ENCODE measurements at places on chromosomes 7 and 10.

GRCh38 chr10:102382871-102383270 is 12.6 kb upstream of the NFKB2 start:
- no peak for DNase-seq

DNA sequence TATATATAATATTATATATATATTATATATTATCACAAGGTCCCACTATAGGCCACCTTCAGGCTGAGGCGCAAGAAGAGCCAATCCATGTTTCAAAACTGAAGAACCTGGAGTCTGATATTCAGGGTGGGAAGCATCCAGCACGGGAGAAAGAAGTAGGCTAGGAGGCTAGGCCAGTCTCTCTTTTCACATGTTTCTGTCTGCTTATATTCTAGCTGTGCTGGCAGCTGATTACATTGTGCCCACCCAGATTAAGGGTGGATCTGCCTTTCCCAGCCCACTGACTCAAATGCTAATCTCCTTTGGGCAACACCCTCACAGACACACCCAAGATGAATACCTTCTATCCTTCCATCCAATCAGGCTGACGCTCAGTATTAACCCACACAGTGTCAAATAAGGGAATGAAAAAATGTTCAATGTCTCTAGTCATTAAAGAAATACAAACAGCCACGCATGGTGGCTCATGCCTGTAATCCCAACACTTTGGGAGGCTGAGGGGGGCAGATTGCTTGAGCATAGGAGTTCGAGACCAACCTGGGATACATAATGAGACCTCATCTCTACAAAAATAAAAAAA is 135.4 kb upstream of the PCBD1 start:
- DNase-seq, result no peak

- no peak for DNase-seq
Observed at GRCh38 chr7:45714521-45714820, 140.3 kb downstream of the ADCY1 start.

DNA sequence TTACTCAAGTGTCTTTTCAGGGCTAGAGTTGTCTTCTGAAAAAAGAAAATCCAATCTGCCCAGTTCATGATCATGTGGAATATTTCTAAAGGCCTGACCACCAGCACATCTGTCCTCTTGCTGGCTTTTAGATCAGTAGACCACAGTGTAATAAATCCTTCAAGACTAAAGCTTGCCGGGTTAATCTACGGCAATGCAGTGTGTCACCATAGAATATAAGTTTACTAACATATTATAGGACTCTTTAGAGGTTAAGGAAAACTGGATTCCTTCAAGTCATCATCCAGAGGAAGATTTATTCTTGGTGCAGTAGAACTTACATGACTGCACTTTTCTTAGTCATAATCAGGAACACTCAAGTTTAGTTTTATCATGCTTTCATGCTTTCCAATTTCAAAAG is 349.5 kb downstream of the SEMA3D start:
- DNase-seq, result no peak

DNA sequence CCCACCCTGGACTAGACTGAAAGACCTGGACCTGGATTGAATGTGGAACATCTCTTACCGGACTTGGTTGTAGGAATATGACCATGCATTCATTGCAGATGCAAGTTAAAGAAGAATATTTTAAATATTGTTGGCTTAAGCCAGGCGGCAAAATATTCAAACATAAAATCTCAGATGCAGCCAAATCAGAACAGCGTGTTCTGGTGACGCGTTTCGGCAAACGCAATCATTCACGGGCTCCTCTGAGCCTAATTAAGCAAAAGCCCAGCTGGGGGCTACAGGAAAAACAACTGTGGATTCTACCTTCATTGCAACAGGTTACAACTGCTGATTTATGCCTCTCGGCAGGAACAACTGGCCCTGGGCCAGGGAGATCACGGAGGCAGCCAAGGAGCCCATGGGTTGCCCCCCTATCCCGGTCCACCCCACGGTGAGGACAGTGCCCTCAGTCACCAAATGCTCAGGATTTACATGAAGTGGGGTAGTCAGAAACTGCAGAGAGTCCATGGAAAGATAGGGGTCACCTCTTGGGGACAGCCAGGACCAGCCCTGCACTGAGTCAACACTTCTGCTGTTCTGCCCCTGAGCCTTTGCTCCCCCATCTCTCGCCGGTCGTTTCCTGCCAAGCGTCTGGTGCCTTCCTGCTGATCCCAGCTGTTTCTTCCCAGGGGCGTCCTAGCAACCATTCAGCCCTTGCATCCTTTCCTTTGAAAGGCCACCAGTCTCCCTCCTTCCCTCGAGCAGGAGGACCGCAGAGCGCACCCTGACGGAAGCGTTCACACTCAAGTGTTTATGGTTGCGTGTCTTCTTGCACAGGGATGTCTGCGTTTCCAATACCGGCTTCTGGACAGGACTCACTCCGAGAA is 64.4 kb upstream of the SFMBT2 start:
- DNase-seq, result no peak

- no peak for DNase-seq
Observed at GRCh38 chr7:107967420-107967819, 35.5 kb downstream of the LAMB1 start.

DNA sequence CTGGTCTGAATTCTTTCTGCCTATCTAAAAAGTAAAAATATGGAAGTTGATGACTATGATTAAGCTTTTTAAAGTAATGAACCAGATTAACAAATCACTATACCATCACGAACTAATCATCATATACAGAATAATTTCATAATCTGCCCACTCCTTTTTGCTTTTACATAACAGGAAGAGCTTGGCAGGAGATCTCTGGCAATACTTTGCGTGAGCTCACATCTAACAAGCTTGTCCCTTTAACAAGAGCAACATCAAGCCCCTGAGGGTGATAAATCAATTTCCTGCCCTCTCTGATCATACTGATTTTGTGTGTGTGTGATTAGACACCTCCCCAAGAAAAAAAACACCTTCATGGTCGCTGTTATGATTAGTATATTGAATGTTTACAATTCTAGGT is 143.5 kb upstream of the ASAH2 start:
- no peak for DNase-seq

DNA sequence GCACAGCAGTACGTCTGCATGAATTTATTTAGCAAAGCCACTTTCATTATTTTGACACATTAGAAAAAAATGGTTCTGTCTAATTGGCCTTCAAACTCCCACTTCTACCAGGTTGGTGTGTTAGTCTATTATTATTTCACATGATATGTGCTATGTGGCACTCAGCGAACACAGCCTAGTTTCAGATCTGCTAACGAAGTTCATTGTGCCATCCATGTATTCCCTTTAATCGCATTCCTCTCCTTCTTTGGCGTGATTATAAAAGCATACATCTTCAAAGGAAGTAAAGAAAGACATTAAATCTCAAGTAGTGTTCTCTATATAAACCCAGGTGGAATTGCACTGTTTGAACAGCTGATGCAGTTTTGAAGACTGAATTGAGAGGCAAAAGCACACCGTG is 96.4 kb upstream of the CACNA2D1 start:
- DNase-seq, result no peak

Data from fibroblast of gingiva (primary cell).